ENCODE measurements at places on chromosomes 7 and 10.

DNA sequence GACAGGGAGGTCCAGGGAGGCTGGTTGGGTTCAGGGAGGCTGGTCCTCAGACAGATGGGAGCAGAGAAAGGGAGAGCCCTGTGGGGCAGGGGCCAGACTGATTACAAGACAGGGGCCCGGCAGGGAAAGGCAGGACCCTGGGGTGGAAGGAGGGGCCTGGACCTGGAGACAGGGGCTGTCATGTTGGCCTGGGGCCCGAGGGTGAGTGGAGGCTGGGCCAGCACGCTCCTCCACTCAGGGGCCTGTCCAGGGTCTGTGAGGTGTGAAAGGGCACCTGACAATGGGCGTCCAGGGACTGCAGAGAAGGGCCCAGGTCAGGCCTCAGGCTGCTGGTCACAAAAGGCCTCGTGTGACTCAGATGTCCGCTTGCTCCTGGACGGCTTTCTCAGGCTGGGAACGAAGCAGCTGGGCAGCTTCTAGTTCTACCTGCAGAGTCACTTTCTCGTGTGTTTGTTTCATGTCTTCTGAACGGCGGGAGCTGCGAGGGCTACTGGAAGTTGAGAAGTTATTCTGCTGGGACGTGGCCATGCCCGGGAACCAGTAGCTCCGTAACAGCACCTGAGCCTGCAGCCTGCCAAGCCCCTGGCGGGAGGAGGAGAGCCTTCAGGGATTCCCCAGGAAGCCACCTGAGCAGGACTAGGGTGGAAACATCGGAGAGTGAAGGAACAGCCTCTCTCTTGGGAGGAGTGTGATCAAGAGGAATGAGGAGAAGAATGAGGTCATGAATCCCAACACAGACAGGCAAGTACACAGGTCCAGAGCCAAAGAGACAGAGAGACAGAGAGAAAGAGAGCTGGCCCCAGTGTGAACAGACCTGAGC is 65.8 kb downstream of the KLF6 start:
- no peak for DNase-seq

- no peak for DNase-seq
These were observed 754.3 kb downstream of the LRMDA start for GRCh38 chr10:76185471-76186301.

- no peak for DNase-seq
These were observed 342.3 kb upstream of the NRP1 start for GRCh38 chr10:33676606-33677339.

GRCh38 chr10:128124813-128125403 is 1.3 kb downstream of the MKI67 start:
- DNase-seq, result no peak

GRCh38 chr10:98028168-98028770 is 2.2 kb downstream of the CRTAC1 start:
- peak; percentile 70 for DNase-seq

DNA sequence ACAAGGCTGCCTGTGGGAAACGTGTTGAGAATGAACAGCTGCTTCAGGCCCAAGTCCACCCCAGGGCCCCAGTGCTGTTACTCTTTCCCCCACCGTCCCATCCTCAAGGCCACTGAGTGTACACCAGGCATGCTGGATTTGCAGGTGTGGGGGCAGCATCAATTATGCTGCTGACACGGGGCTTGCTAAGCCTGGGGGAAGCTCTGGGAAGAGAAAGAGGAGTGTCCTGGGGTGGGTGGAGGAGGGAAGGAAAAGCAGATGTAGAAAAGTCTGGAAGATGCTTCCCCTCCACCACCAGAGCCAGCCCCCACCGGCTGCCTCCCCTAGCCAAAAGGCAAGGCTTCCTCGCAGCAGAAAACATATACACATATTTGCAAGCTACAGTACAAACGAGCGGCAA is 153.9 kb downstream of the CDH23 start:
- no peak for DNase-seq

GRCh38 chr10:118209215-118209614 is 132.9 kb downstream of the FAM204A start:
- DNase-seq, result peak; percentile 63

DNA sequence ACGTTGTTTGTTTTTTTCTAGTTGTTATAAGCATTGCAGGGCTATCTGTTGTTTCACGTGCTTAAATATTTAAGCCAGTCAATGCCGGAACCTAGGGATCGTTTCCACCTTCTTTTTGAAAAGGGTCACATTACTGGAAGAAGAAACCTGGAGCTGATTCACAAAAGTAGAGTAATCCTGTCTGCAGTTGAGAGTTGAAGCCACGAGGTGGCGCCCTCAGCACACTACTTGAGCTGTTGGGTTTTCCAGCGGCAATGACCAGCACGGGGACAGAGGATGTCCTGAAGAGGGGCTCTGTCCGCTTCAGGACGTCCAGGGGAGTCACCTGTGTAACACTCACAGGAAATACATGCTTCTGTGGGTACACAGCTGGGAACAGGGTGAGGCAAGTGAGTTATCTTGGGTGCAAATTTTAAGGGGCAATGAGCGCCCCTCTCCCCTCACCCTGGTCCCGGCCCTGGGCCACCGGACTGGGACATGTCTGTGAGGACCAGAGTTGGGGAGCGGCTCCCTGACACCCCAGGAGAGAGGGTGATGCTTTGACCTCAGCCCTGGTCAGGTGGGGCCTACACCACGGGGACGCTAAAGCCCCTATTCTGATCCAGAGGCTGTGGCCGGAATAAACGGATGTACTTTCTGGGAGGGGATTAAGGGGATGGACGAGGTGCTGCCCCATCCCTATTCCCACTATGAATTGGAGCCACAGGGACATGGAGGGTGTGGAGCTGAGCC is 26.3 kb upstream of the WDFY4 start:
- peak; percentile 82 for DNase-seq

DNA sequence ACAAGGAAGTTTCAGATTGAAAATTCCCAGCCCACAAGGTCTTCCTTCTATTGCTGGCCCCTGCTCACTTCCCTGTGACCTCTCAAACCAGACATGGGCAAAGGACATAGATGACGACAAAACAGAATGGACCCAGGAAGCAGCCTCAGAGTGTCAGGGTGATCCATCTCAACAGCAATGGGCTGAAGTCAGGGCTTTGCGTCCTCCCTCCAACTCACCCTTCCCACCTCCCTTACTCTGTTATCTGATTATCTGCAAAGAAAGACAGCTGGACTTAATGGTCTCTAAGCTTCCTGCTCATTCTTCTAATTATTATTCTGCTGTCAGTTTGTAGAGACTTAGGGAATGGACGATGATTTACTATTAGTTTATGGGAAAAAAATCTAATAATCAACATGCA is 115.9 kb downstream of the PIP4K2A start:
- no peak for DNase-seq
